ENCODE measurements at places on chromosomes 7 and 10.

- DNase-seq: no peak
Measured at GRCh38 chr10:23157239-23157681, 34.9 kb upstream of the PTF1A start.

DNA sequence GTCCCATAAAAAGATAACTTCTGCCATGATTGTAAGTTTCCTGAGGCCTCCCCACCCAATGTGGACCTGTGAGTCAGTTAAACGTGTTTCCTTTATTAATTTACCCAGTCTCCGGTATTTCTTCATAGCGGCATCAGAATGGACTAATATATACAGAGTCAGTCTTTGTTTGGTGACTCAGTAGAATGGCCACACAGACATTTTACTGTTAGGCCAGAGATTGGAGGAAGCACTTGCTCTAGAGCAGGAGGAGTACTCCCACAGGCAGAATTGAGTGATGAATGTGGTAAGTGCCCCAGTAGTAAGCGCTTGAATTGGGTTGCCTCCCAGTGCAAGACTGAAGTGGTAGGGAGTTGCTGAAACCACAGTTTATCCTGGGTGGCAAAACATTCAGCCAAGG, 149.5 kb upstream of the SMIM30 start:
- no peak for DNase-seq

DNA sequence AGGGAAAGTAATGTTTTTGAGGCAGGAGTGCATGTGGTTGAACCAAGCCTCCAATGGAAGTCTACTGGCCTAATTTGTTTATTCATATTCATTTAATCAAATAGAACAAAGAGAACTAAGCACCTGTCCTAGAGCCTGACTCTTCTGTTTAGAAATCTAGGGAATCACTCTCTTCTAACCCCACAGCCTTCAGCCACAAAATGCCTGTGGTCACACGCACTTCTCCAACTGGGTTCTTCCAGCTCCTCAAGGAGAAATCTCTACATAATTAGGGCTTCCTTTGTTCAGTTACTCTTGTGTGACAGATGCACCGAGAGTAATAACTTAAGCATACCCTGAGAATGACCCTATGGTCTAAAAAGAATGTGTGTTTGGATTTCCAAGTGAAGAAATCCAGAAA, 133.7 kb upstream of the NAMPT start:
- no peak for DNase-seq

DNA sequence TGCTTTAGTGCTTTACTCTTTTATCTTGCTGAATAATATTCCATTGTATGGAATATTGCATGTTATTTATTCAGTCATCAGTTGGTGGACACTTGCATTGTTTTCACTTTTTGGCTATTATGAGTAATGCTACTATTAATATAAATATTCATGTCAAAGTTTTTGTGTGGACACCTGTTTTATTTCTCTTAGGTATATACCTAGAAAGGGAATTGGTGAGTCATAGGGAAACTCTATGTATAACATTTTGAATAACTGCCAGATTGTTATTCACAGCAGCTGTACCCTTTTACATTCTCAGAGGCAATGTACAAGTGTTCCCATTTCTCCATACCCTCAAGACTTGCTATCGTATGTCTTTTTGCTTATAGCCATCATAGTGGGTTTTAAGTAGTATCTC, 268.7 kb downstream of the SEMA3A start:
- no peak for DNase-seq

DNA sequence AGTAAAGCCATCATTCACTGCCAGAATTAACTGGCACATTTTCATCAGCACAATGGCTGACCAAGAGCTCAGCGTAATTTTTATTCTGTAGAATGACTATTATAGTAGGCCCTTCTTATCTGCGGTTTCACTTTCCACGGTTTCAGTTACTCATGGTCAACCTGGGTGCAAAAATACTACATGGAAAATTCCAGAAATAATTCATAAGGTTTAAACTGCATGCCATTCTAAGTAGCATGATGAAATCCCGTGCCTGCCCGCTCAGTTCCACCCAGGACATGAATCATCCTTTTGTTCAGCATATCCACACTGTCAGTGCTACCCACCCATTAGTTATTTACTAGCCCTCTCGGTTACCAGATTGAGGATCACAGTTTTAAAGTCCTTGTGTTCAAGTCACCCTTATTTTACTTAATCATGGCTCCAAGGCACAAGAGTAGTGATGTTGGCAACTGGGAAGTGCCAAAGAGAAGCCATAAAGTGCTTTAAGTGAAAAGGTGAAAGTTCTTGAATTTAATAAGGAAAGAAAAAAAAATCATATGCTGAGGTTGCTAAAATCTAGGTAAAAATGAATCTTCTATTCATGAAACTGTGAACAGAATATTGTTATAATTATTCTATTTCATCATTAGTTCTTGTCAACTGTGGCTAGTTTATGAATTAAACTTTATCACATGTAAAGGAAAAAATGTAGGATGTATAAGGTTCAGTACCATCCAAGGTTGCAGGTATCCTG, 204.9 kb downstream of the DOCK4 start:
- no peak for DNase-seq

DNA sequence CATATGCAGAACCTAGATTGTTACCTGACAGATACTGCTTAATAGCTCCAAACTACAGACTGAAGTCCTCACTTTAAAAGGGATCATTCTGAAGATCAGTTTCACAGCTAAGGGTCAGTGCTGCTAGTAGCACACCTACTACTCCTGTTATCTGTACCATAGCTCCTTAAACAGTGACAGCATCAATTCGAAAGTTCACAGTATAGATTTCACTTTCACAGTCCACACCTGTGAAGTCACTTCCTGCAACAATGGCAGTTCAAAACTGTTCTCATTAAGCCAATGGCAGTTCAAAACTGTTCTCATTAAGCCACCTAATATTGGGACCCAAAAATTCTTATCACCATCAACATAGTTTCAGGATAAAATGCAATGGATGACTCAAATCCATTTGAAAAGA, 10.7 kb upstream of the FHIP2A start:
- DNase-seq: no peak

DNA sequence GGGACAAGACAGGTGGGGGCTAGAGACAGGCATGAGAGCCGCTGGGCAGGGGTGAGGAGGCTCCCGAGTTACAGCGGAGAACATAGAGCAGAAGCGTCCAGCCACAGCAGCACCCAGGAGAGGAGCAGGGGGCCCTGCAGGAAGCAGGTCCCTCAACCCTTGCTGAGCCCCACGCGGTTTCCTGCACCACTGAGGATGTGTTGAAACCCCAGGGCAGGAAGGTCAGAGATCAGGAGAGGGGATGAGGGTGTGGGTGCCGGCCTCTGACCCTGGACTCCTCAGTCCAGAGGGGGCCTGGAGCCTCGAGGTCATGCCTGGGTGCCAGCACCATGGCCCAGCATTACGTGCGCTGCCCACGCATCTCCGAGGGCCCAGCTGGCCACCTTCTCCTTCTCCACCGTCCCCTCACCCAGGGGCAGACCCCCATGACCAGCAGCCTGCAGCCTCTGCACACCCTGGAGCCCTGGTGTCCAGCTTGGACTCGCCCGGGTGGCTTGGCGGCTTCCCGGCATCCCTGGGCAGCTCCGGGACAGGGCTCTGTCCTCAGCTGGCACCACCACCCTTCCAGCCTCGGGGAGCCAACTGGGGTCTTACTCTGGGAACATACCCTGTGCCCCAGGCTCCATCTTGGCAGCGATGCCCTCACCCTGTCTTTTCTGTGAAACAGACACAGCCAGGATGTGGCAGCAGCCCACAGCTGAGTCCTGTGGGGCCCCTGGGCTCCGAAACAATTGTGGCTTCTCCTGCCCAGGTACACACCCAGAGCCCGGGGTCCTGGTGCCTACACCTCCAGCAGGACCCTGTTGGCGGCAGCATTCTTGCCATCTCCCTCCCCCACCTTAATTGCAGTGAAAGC, 52.0 kb downstream of the STK32C start:
- no peak for DNase-seq

Data from activated CD4-positive, alpha-beta T cell treated with anti-CD3 and anti-CD28 coated beads for 4 hours (primary cell).